ENCODE measurements at places on chromosomes 11 and 22. TPM values are rescaled to one million over a fixed set of nuclear protein-coding genes. Genes with fewer than 3 reads are reported as not detected.

The CCDC73 gene
- under 0.01 TPM for total RNA-seq

The PTPRCAP gene
- 0.43 TPM for total RNA-seq

The MRGPRF gene
- not detected for total RNA-seq

The OSBP2 gene
- total RNA-seq = 14.9 TPM

The CDCA5 gene
- 2.0 TPM for total RNA-seq

The TRIM44 gene
- 18.3 TPM for total RNA-seq

The EMID1 gene
- 10.0 TPM for total RNA-seq

The CARD10 gene
- total RNA-seq = 70.0 TPM

The AGBL2 gene
- 0.09 TPM for total RNA-seq

The EFCAB6 gene
- total RNA-seq = 0.22 TPM

The OR51I1 gene
- total RNA-seq = not detected

The APOL5 gene
- total RNA-seq = not detected

The ABTB2 gene
- total RNA-seq = 0.09 TPM

The RAG1 gene
- total RNA-seq = 1.7 TPM

The TMEM45B gene
- 1.5 TPM for total RNA-seq

The CHCHD10 gene
- 11.8 TPM for total RNA-seq

The LRRN4CL gene
- total RNA-seq = 0.43 TPM

The TEX54 gene
- total RNA-seq = not detected

The TM7SF2 gene
- 12.8 TPM for total RNA-seq

The FGF19 gene
- not detected for total RNA-seq

The PLEKHB1 gene
- total RNA-seq = 0.22 TPM

The PNPLA2 gene
- total RNA-seq = 45.8 TPM

The FAM89B gene
- total RNA-seq = 15.2 TPM

The MPEG1 gene
- total RNA-seq = not detected

The MUC5AC gene
- not detected for total RNA-seq

The SLC35E4 gene
- 31.3 TPM for total RNA-seq

The TYR gene
- not detected for total RNA-seq

The CDC42EP2 gene
- 8.2 TPM for total RNA-seq

The TRIM29 gene
- total RNA-seq = not detected

The SYT8 gene
- not detected for total RNA-seq

The EXT2 gene
- 111 TPM for total RNA-seq

The TPBGL gene
- not detected for total RNA-seq

The TTC36 gene
- total RNA-seq = 0.34 TPM

The HRAS gene
- 34.2 TPM for total RNA-seq

The OR10A2 gene
- not detected for total RNA-seq

The LPXN gene
- total RNA-seq = 2.4 TPM

The GRK3 gene
- total RNA-seq = 0.33 TPM

The POTEH gene
- total RNA-seq = not detected

The TRIM51G gene
- not detected for total RNA-seq

The CRYAB gene
- total RNA-seq = 0.33 TPM

The CTSW gene
- 0.33 TPM for total RNA-seq

The GGTLC2 gene
- not detected for total RNA-seq

The INPP5J gene
- total RNA-seq = 0.09 TPM

The CEND1 gene
- 0.09 TPM for total RNA-seq

The LIMK2 gene
- total RNA-seq = 92.9 TPM

The LINC01488 gene
- total RNA-seq = under 0.01 TPM
